Activated effector memory CD4-positive, alpha-beta T cell treated with anti-CD3 and anti-CD28 coated beads, Interleukin-2, amount 50 U/mL, for 16 hours (primary cell): ENCODE measurements at places on chromosomes 6 and 20.

GRCh38 chr20:23358563-23358906 lies 3.4 kb upstream of the GZF1 start:
- DNase-seq, result no peak

- DNase-seq, result no peak
Measured at GRCh38 chr6:69217343-69217742, 579.5 kb downstream of the LMBRD1 start.

GRCh38 chr6:107275330-107275865 lies 160.1 kb upstream of the BEND3 start:
- DNase-seq, result no peak

GRCh38 chr6:145375502-145375901 lies 359.8 kb downstream of the EPM2A start:
- no peak for DNase-seq

- DNase-seq, result no peak
Measured at GRCh38 chr6:125795301-125795700, 4.5 kb downstream of the NCOA7 start.

- no peak for DNase-seq
Measured at GRCh38 chr20:62487-62886, 25.0 kb upstream of the DEFB125 start.

- no peak for DNase-seq
Measured at GRCh38 chr20:58389324-58389967, 417 bp downstream of the VAPB start.

DNA sequence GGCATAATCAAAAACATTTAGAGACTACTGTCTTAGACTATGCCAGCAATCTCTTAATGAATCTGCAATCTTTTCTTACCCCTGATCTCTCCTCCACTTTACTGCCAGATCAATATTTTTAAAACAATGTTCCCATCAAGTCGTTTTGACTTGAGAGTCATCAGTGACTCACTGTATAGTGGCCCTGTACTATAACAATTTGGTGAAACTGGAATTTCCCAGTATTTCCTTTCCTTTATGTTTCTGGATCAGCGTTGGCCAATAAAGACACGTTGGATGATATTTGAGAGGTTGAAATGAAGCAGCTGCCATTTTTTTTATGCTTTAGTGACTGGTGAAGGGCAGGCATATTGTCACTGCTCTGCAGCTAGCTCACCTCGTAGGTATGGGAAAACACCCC lies 10.1 kb upstream of the SMIM13 start:
- DNase-seq, result no peak

DNA sequence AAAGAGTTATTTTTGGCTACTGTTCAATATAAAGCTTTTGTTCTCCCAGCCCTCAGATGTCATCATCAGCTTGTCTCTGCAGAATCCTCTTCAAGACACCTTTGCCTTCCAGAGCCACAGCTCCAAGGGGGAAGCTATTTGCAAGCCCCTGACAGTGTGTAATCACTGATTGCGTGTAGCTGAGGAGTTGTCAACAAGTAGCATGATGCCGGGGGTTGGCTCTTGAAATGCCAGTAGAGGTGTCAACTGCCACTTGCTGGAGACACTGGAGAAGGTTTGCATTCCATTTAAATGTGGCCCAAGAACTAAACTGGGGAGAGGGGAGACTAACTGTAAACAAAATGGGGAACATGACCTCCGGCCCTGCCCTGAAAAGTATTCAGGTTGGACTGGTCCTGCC lies 44.3 kb upstream of the PDYN start:
- no peak for DNase-seq

GRCh38 chr6:19811397-19812079 lies 25.6 kb upstream of the ID4 start:
- no peak for DNase-seq

- DNase-seq, result no peak
Measured at GRCh38 chr6:24524329-24524728, 29.6 kb downstream of the ALDH5A1 start.

DNA sequence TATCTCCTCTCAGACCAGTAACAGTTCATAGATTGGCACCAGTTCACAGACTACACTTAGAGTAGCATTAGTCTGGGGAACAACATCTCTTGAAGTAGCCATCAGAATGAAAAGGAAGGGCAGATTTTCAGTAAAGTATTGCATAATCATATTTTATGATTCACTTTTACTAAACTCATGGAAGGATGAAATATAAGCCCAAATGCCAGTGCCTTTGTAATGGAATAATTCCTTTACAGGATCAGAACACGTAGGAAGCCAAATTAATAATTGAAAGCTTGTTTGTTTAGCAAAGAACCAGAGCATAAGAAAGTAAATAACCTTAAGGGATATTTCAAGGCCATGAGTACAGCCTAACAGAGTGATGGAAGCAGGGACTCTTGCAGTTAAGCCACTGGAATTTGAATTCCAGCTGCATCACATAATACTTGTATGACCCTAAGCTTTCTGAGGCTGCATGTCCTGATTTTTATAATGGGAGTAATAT lies 11.4 kb upstream of the LOC128125822 start:
- DNase-seq, result no peak

DNA sequence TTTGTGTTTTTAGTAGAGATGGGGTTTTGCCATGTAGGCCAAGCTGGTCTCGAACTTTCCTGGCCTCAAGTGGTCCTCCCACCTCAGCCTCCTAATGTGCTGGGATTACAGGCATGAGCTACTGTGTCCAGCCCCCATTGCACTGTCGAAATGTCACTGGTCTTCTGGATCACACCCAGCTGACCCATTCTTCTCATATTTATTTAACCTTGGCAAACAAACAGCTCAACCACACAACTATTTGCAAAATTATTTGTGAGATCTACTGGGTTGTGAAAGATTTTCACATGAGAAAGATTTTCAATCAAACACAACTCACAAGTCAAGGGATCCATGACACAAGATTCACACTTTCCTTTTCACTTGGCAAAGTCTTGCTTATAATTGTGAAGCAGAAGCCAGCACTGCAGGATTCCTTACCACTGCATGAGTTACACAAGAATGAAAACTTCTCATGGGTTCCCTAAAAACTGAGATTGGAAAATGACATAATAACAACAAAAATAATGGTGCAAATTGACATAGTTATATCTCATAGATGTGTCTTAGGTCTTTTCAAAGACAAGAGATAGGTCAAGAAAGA lies 2.0 kb upstream of the CST9L start:
- DNase-seq, result no peak

- no peak for DNase-seq
Measured at GRCh38 chr6:144689503-144690040, 404.4 kb downstream of the UTRN start.

- DNase-seq, result no peak
Measured at GRCh38 chr20:25507385-25508082, 77.8 kb downstream of the NINL start.

DNA sequence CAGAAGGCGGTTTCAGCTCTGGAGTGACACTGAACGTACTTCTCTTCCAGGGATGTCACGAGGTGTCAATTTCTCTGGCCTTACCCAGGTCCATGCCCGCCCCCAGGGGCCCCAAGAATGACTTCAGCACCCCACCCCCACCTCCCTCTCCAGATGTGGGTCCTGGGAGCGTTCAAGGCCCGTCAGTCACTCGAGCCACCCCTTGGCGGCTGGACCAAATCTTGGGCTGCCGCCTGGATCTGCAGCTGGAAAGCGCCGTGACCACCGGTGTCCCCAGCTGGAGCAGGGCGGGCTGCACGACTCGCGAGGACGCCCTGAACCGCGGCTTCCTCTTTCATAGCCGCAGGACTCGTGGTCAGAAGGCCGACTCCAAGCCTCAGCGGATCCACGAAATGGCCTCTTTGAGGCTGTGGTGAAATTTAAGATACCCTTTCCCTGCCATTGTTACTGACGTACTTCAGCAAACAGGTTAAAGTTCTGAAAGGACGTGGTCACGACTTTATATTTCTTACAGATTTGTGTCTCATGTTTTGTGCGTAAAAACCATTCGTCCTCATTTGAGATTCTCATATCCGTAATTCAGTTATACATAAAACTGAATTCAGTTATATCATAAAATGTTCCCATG lies 29.3 kb downstream of the TRIM38 start:
- peak; percentile 76 for DNase-seq

GRCh38 chr20:38373231-38373867 lies 27.1 kb downstream of the LBP start:
- DNase-seq, result no peak

GRCh38 chr6:140854318-140854717 lies 1278.4 kb upstream of the GJE1 start:
- no peak for DNase-seq

- peak; percentile 72 for DNase-seq
Measured at GRCh38 chr20:32792316-32792715, 27.4 kb upstream of the MAPRE1 start.

GRCh38 chr6:4506792-4507191 lies 269.4 kb upstream of the CDYL start:
- no peak for DNase-seq

- no peak for DNase-seq
Measured at GRCh38 chr6:138540468-138540867, 41.2 kb upstream of the NHSL1 start.

- peak; percentile 58 for DNase-seq
Measured at GRCh38 chr20:63116412-63117106, 99.4 kb downstream of the YTHDF1 start.

DNA sequence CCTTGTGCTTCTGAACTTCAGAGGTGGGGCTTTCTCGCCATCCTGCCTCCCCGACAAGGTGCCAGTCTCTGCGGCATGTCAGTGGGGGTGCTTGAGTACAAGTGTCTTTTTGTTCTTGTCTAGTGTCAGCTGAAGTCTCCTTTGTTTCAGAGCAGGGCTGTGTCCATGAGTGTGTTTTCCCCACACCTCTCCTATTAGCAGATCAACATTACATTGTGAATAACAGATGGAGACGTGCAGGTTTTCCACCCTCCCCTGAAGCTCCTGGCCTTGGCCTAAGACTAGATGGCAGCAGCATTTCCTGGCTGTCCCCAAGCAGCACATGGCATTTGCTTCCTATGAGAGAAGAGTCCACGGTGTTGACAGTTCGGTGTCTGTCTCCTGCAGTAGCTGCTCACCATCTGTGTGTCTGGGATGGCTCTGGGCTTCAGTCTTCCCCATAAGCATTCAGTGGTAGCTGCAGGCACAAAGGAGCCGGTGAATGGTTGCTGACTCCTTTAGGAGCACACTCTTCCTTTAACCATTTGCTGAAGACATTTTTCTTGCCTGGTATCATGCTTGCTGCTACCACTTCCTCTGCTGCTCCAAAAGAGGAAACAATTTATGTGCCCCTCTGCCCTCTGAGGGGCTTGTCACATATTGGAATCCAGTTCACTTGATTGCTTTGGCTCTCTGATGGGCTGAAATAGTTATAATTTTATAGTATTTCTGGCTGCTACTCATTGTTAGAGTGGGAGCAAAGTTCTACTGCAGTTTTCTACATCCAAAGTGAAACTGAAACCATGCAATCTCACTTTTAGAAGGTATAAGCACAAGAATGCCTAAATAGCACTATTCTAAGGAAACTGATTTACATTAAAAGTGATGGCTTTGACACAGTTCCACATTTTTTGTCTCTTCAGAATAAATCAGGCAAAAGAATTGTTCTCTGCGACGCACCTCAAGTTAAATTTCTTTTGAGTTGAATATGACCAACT lies 913.0 kb downstream of the C6orf118 start:
- no peak for DNase-seq

GRCh38 chr6:159540152-159540551 lies 152.9 kb downstream of the SOD2 start:
- DNase-seq, result no peak

GRCh38 chr6:35356391-35356790 lies 14.0 kb downstream of the PPARD start:
- DNase-seq, result no peak

DNA sequence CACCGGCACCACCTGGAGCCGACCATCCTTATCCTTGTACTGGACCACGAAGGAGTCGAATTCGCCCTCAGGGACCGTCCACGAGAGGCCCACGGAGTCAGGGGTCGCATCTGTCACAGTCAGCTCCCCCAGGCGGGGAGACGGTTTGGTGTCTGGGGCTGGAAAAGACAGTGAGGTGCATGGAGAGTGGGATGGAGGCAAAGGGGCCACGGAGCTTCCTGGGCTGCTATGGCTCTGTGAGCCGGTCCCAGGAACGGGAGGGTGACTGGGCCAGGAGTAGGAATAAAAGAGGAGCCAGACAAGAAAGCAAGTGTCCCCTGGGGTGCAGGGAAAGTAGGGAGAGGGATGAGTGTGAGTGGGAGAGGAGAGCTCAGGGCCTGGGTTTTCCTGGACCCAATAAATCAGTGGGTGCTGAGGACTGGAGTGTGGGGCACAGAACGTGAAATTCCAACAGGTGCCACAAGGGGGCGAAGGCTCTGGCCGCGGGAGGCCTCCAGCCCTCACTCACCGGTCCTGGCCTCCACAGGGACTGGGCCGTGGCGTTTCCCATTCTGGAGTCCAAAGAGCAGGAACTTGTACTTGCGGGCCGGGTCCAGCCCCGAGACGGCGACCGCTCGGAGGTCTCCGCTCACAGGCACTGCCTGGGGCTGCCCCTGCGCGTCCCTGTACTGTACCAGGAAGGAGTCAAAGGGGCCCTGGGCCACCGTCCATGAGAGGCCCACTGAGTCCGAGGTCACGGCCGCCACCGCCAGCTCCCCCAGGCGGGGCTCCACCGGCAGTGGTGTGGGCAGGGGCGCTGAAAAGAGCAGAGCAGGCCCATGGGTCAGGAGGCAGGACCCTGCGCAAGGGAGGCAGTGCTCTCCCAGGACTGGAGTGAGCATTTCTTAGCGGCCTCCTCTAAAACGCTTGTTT lies 9.9 kb downstream of the CYP21A2 start:
- DNase-seq, result peak; percentile 89

- DNase-seq, result no peak
Measured at GRCh38 chr6:21103626-21104224, 489.8 kb upstream of the SOX4 start.

- no peak for DNase-seq
Measured at GRCh38 chr6:61562098-61562497, 723.9 kb downstream of the KHDRBS2 start.

- DNase-seq, result no peak
Measured at GRCh38 chr6:131061041-131061750, 1.8 kb downstream of the EPB41L2 start.

DNA sequence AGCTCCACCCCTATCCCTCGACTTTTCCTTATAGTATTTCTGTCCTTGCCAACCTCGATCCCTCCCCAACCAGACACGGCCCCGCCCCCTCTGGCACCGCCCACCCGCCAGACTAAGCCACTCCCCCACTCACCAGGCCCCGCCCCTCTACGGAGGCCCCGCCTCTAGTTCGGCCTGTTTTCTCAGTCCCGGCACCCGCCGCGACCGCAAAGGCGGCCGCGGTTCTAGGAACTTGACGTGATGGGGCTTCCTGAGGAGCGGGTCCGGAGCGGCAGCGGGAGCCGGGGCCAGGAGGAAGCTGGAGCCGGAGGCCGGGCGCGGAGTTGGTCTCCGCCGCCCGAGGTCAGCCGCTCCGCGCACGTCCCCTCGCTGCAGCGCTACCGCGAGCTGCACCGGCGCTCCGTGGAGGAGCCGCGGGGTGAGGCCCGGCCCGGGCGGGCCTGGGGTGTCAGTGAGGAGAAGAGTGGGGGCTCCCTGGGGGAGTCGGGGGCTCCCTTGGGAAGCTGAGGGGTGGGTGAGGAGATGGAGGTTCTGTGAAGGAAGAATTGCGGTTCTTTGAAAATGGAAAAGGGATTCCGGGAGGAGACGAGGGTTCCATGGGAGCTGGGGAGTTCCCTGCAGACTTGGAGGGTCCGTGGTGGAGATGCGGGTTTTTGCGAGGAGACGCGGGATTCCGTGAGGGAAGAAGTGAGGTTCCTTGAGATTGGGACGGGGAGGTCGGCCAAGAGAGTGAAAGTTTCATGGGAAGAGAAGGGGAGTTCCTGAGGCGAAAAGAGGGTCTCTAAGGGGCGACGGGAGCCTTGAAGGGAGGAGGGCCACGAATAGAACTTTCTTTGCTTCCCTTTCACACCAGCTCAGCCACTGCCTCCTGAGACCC lies at the start of gene ACSS2:
Gene ACSS2 (plus strand): TSS at position 207 of the 877 bp plus-strand sequence. CDS start 34 bp downstream, at position 241.
- peak; percentile 98 for DNase-seq
